ENCODE measurements at places on chromosomes 4 and X. TPM values are rescaled to one million over a fixed set of nuclear protein-coding genes. Genes with fewer than 3 reads are reported as not detected.

Gene RASL11B
- total RNA-seq, result 24.8 TPM

Gene ADRA2C
- 4.8 TPM for total RNA-seq

Gene SASH3
- not detected for total RNA-seq

Gene CWH43
- total RNA-seq, result not detected

Gene CCDC149
- 5.2 TPM for total RNA-seq

Gene TRPC5OS
- not detected for total RNA-seq

Gene SPACA5B
- not detected for total RNA-seq

Gene ADH6
- not detected for total RNA-seq

Data from glutamatergic neuron (in vitro differentiated cells).